ENCODE measurements at places on chromosomes 13 and 19.
A peak's percentile ranks its signal among the peaks of the same experiment; 100 is the strongest.

DNA sequence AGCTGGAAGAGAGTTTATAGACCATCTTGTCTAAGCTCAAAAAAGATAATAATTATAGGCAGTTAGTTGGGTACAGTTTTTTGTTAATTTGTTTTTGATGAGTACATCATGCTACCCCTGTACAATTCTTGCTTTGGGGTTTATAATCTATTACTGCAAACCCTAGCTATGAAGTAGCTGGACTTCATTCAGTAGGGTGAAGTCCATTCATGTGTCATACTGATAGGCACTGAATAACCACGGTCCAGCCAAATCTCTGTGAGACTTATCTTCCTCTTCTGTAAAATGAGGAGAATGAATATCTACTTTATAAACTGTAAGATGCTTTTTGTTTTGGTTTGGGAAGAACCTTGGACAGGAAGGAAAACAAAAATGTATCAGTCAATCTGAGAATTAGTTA lies 19.5 kb downstream of the SLC46A3 start:
- no peak overlapping the region for H3K4me3 ChIP-seq
- H3K36me3 ChIP-seq = no peaks in the 10 kb centered on the region
- no peak for DNase-seq

DNA sequence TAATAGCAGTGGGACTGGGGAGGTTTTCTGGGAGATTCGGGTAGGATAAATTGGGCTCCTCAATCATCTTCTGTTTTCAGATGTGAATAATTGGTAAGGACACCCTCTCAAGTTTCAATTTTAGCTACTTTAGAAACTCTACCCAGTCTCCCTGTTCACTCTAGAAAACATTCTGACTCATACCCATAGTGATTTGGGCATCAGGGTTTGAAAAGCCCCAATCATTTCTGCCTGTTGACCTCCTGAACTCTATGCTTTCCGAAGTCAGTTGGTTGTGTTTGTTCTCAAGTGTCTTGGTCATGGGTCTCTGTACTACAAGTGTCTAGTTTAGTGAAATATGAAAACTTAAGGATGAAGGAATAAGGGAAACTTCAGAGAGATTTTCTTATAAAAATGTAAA lies 911.3 kb upstream of the GPC6 start:
- no peak overlapping the region for H3K4me3 ChIP-seq
- DNase-seq = no peak
- H3K36me3 ChIP-seq = peaks cover 3% of the 10 kb centered on the region
- H3K4me1 ChIP-seq = peaks cover 3% of the 10 kb centered on the region

- H3K27ac ChIP-seq = no peak overlapping the region
- no peaks in the 10 kb centered on the region for H3K36me3 ChIP-seq
- no peak for DNase-seq
- no peak overlapping the region for H3K4me3 ChIP-seq
These were observed 20.8 kb upstream of the ZNF181 start for GRCh38 chr19:34713262-34713637.

GRCh38 chr19:53772943-53773342 lies 51.2 kb downstream of the NLRP12 start:
- no peak for DNase-seq
- peak overlapping the region; percentile 37 for H3K4me3 ChIP-seq
- H3K27me3 ChIP-seq = peaks cover 6% of the 10 kb centered on the region
- H3K4me1 ChIP-seq = peaks cover 7% of the 10 kb centered on the region
- H3K27ac ChIP-seq = peak overlapping the region; percentile 71
- H3K36me3 ChIP-seq = no peaks in the 10 kb centered on the region

GRCh38 chr13:109734002-109734785 lies 52.2 kb downstream of the IRS2 start:
- H3K27me3 ChIP-seq = peaks cover 6% of the 10 kb centered on the region
- peaks cover 6% of the 10 kb centered on the region for H3K4me1 ChIP-seq
- no peak overlapping the region for H3K4me3 ChIP-seq
- no peaks in the 10 kb centered on the region for H3K36me3 ChIP-seq
- no peak for DNase-seq

GRCh38 chr13:113971471-113972231 lies 2.2 kb downstream of the C13orf46 start:
- no peak for DNase-seq
- H3K27me3 ChIP-seq = no peaks in the 10 kb centered on the region
- no peak overlapping the region for H3K27ac ChIP-seq

DNA sequence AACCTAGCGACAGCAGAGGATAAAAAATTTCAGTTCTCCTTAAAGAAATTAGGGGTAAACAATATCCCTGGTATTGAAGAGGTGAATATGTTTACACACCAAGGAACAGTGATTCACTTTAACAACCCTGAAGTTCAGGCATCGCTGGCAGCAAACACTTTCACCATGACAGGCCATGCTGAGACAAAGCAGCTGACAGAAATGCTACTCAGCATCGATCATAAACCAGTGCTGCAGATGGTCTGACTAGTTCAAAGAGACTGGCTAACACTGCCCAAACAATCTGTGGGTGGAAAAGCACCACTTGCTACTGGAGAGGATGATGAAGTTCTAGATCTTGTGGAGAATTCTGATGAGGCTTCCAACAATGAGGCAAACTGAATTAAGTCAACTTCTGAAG lies 19.9 kb upstream of the ACOD1 start:
- no peak overlapping the region for H3K4me3 ChIP-seq
- H3K36me3 ChIP-seq = no peaks in the 10 kb centered on the region
- H3K4me1 ChIP-seq = peaks cover 7% of the 10 kb centered on the region
- no peak for DNase-seq
- H3K27ac ChIP-seq = no peak overlapping the region
- peaks cover 8% of the 10 kb centered on the region for H3K27me3 ChIP-seq

DNA sequence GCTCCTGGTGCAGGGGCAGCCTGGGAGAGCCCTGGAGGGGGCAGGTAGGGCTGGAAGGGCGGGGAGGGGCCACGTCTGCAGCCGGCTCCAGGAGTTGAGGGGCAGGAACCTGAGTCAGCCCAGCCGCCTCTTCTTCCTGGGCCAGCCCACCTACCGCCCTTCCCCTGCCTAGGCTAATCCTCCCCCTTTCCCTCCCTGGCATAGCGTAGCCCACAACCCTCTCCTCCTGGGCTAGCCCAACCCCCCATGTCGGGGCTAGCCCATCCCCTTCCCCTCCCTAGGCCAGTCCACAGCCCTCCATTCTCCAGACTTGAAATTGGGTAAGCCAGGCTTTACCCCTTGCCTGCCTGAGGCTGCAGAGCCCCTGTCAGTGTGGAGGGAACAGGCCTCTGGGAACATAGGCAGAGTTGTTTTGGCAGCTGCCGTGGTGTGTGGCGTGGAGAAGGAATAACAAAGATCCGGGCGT lies 20.6 kb upstream of the WDR18 start:
- H3K27me3 ChIP-seq = no peaks in the 10 kb centered on the region
- peak overlapping the region; percentile 56 for H3K27ac ChIP-seq
- no peak for DNase-seq
- H3K4me3 ChIP-seq = peak overlapping the region; percentile 51
- peaks cover 22% of the 10 kb centered on the region for H3K36me3 ChIP-seq

DNA sequence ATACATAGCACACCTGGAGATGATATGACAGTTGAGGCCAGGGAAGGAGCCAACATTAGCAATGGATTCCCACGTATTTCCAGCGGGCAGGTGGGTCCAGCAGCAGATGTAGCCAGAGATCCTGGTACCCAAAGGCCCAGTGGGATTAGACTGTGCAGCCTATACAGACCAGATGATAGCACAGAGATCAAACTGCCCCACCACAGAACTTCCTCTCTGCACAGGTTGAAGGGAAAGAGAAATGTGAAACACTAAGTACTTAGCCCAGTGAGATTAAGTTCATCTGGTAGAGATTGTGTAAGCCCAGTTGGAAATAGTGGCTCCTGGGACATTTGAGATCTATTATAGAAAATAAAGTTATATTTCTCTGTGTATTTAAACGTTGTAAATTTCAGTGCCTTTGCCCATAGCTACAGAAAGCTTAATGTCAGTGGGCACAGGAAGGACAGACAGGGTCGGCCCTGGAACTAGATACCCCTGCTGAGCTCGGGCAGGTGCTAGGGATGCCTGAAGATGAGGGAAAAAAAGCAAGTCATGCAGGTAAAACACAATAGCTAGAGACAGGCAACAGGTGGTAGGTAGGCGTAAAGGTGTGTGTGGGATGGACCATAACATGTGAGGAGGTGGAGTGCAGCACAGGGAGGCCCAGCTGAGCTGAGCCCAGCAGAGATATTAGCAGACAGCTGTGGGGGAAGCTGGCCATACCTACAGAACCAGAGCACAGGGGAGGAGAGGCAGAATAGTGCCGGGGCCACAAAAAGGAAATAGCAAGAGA lies 27.3 kb upstream of the SPATA13 start:
- DNase-seq = no peak
- H3K27ac ChIP-seq = no peak overlapping the region
- peaks cover 25% of the 10 kb centered on the region for H3K4me1 ChIP-seq

GRCh38 chr13:100454876-100455275 lies 133.7 kb downstream of the GGACT start:
- H3K4me1 ChIP-seq = peaks cover 5% of the 10 kb centered on the region
- peak overlapping the region; percentile 20 for H3K4me3 ChIP-seq
- peak overlapping the region; percentile 18 for H3K27ac ChIP-seq
- no peaks in the 10 kb centered on the region for H3K27me3 ChIP-seq
- H3K36me3 ChIP-seq = peaks cover 10% of the 10 kb centered on the region

DNA sequence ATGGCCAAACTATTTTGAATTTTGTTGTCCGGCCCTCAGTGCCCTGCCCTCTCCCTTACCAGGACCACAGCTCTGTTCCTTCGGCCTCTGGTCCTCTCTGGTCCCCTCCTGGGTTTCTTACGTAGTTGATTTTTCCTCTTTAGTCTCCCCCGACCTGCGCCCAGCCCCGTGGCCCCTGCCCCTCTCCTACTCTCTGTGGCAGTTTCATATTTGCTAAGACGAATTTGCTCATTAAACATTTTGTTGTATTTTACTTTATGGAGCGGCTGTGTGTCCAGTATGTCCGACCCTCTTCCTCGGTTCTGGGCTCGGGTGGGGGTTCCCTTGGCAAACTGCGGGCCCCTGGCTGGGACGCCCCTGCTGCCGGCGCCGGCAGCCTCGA lies 576 bp upstream of the EPN1 start:
- no peak for DNase-seq
- H3K27me3 ChIP-seq = no peaks in the 10 kb centered on the region
- peaks cover 22% of the 10 kb centered on the region for H3K4me1 ChIP-seq
- peak overlapping the region; percentile 82 for H3K27ac ChIP-seq

DNA sequence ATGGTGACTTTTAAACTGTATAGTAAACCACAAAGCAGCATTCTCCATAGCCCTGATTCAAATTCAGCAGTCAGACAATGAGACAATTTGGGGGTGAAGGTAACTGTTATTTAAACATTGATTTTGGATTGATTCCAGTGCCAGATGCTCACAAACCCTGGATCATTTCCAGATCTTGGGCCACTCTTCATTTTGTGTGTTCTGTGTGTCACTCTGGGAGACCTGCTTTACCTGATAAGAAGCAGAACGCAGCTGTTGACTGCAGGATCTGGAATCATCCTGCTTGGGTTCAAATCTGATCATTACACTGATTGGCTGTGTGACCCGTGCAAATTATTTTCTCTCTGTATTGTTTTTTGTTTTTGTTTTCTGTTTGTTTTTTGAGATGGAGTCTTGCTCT lies 4.0 kb upstream of the PCDH8 start:
- H3K27ac ChIP-seq = no peak overlapping the region
- H3K4me3 ChIP-seq = peak overlapping the region; percentile 55
- DNase-seq = no peak
- H3K36me3 ChIP-seq = no peaks in the 10 kb centered on the region
- H3K27me3 ChIP-seq = peaks cover 73% of the 10 kb centered on the region

- no peaks in the 10 kb centered on the region for H3K36me3 ChIP-seq
- DNase-seq = no peak
- no peak overlapping the region for H3K27ac ChIP-seq
- H3K4me3 ChIP-seq = no peak overlapping the region
These were observed 86.2 kb downstream of the IRS2 start for GRCh38 chr13:109700176-109700575.

GRCh38 chr13:98780451-98780850 lies 28.0 kb upstream of the SLC15A1 start:
- DNase-seq = no peak
- peaks cover 4% of the 10 kb centered on the region for H3K27me3 ChIP-seq
- no peak overlapping the region for H3K27ac ChIP-seq
- H3K36me3 ChIP-seq = no peaks in the 10 kb centered on the region

DNA sequence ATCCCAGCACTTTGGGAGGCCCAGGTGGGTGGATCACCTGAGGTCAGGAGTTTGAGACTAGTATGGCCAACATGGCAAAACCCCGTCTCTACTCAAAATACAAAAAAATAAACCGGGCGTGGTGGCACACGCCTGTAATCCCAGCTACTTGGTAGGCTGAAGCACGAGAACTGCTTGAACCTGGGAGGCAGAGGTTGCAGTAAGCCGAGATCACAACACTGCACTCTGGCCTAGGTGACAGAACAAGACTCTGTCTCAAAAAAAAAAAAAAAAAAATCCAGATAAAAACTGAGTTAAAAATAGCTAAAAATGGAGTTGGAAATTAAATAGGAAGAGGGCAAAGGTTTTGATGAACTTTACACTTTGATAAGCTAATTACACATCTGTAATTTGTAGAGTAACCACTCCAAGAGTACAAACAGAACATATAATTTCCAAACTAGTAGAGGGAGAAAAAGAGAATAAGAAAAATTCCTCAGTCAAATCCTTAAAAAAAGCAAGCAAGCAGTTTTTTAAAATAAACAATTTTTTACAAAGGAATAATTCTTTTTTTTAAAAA lies 10.3 kb downstream of the TGDS start:
- H3K36me3 ChIP-seq = peaks cover 52% of the 10 kb centered on the region
- H3K4me1 ChIP-seq = no peaks in the 10 kb centered on the region
- no peak for DNase-seq
- no peak overlapping the region for H3K4me3 ChIP-seq
- no peaks in the 10 kb centered on the region for H3K27me3 ChIP-seq
- H3K27ac ChIP-seq = no peak overlapping the region

DNA sequence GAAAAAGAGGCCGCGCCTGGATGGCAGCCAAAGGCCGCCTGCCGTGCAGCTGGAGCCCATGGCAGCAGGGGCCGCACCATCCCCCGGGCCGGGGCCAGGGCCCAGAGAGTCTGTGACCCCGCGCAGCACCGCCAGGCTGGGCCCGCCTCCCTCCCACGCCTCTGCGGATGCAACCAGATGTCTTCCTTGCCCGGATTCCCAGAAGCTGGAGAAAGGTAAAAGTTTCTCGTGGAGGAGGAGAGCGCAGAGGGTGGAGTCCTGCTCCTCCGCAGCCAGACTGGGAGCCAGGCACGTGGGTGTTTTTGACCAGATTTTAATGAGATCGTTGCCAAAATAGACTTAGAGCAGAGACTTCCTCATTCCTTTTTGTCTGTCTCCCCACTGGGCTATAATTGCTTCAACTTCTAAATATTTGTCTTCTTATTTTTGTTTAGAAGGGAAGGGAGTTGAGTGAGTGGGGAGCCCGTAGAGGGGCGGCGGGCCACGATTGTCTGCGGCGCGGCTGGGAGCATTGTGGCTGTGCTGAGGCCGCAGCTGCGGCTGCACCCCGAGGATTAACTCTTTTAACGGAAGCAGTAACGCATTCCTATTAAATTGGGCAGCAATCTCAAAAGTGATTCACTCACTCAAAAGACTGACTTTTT lies 22.8 kb upstream of the NDUFS7 start:
- no peak overlapping the region for H3K27ac ChIP-seq
- H3K4me1 ChIP-seq = peaks cover 33% of the 10 kb centered on the region
- no peaks in the 10 kb centered on the region for H3K27me3 ChIP-seq
- DNase-seq = no peak

Measured in type B pancreatic cell (in vitro differentiated cells).